Fibroblast of skin of right biceps (primary cell): ENCODE measurements at places on chromosomes 7 and 10.

DNA sequence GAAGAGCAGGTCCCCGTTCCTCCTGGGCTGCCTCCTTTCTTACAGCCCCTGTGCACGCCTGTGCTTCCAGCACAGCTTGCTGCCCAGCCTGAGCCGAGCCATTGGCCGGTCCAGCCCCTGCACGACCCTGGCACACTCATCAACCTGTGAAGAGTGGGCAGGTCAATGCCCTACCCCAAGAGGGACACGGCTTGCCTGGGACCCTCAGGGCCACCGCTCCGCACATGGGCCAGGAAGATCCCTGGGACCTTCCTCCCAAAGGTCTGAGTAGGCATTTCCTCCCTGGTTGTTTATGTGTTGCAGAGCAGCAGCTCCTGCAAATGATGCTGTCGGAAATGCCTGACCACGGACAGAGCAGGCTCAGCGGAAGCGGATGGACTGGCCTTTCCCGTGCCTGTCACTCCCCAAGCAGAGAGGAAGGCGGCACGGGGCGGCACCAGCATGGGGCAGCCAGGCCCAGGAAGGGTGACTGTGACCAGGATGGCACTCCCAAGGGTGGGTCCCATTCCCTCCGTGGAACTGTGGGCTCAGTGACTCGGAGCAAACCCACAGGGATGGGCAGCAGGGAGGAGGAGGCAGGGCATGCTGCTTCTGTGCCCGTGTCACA is 252.5 kb downstream of the TNS3 start:
- DNase-seq: no peak

- no peak for DNase-seq
These were observed 247.7 kb downstream of the MAD1L1 start for GRCh38 chr7:1985042-1985441.

DNA sequence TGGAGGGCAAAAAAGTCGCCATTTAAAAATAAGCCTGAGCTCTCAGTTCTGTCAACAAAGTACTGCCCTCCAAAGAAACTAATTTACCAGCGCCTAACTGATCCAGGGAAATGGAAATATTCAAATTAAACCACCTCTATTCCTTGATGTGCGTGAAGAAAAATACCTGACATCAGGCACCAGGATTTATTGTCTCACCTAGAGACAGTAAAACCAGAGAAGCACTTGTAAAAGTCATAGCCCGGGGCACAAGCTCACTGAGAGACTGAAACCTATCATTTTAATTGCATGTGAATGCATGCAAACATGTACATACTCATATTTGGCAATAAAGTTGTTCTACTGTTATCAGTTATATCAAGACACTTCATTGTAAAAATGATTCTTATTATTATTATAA is 147.3 kb upstream of the VSTM2A start:
- no peak for DNase-seq

- peak; percentile 84 for DNase-seq
These were observed 258.1 kb upstream of the GRB10 start for GRCh38 chr7:51040787-51041186.

GRCh38 chr10:74507951-74508350 is 318.4 kb upstream of the KAT6B start:
- DNase-seq: peak; percentile 68

DNA sequence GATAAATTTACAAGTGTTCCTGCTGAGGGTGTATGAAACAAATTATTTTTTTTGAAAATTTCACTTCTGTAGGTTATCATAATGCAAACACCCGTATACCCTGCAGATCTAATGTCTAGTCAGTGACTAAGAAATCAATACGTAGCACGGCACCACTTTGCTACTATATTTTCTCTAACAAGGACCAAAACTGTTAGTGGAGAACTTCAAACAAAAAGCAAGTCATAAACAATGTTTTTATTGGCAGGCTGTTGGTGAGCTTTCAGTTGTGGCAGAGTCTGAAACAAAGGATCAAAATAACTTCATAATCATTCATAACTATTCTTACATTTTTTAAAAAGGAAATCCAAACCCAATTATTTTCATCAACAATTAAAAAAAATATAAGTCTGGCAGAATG is 11.8 kb downstream of the SEM1 start:
- DNase-seq: no peak
